ENCODE measurements at places on chromosomes 5 and 9.

DNA sequence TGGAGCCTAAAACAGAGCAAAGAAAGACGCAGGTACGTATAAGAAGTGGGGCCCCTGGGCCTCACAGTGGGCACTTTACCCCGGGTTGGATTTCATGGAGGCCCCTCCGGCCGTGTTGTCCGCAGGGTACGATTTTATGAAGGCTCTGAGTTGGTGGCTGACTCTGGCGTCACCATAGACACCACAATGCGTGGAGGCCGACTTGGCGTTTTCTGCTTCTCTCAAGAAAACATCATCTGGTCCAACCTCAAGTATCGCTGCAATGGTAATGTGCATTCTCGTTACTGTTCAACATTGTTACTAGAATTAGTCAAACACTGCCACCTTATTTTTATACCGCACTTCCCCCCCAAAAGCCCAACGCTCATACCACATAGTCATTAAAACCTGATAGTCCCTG is 47.1 kb downstream of the THBS4 start:
- DNase-seq, result no peak

DNA sequence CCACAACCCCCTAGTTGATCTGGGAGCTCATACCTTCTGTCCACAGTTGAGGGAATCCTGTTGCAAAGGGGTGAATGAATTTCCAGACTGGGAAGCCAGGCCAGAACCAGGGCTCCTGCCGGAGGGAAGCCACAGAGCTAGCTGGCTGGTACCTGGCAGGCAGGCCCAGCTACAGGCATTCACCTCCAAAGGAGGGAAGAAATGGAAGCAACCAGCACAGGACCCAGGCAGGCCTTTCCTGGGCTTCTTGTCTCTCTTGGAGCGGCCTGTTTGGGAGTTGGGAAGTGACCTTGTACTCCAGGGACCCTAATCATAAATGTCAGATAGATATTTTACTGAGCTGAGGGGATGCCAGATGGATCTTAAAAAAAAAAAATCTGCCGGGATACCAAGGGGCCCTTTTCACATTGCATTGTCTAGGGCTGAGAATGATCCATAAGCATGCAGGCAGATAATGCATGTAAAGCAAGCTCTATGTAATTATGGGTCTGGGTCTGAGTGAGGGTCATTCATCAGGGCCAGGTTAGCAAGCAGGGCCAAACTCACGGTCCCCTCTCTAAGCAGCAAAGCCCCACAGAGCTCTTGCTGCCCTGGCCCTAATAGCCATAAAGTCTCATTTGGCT is 8.4 kb downstream of the NR2F1 start:
- no peak for DNase-seq

DNA sequence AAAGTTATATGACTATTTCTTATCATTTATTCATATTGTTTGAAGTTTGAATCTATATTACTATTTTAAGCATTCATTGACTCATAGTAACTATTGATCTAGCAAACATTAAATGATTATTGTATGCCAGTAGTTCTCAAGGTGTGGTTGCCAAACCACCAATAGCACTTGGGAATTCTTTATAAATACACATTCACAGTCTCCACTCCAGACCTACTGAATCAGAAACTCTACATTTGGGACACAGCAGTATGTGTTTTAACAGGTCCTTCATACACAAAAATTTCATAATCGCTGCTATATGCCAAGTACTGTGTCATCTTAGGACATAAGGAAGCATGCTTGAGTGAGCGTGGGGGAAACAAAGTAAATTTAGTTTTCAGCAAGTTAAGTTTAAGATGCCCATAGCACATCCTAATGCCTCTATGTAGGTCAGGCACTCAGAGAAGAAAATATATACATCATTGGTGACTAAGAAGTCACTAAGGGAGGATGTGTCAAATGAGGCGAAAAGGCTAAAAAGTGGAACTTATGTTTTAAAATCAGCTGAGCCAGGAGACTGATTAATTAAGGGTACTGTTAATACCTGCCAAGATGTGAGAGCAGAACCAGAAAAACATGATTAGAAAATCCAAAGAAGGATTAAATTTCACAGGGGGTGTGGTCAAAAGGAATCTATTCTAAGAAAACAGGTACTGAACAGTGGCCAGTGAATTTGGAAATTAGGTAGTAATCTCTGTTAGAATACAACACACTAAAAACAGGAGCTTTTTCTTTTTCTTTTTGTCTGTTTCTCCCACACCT is 340.8 kb downstream of the HCN1 start:
- no peak for DNase-seq

- peak; percentile 22 for DNase-seq
Observed at GRCh38 chr5:63401436-63402046, 560.7 kb downstream of the HTR1A start.

- DNase-seq, result no peak
Observed at GRCh38 chr5:175493726-175494125, 15.4 kb downstream of the SFXN1 start.

DNA sequence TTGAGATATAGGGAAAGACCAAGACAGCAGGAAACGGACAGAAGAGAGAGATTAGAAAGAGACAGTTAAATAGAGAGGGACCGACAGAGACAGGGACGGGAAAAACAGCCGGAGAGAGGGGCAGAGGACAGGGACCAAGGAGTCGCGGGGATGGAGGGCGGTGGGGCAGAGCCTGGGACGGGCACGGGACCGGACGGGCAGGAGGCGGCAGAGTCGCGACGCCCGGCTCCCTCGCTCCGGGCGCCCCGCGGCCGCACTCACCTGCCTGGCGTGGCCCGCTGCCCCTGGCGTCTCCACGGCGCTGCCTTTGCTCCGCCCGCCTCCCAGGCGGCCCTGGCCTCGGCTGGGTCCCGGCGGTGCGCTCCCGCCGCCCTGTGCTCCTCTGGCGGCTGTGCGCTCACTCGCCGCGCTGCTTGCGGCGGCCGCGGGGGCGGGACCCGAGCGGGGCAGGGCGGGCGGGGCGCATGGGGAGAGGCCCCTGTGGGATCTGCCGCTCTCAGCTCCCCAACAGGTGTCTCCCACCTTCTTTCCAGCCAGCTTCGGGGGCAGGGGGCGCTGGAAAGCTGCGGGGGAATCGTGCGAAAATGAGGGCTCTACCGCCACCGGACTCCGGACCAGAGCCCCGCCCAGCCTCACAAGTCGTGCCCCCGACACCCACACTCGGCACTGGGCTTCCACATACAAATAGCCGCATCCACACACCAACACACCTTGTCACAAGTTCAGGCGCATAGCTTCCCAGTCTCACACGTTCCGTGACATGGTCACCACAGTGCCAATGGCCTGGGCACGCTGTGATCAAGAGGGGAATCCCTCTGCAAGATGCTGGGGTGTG is at the start of gene ARID3C:
Gene ARID3C (minus strand): TSS at position 411 of the 835 bp plus-strand sequence. CDS start 1,052 bp downstream, outside the sequence.
- no peak for DNase-seq

DNA sequence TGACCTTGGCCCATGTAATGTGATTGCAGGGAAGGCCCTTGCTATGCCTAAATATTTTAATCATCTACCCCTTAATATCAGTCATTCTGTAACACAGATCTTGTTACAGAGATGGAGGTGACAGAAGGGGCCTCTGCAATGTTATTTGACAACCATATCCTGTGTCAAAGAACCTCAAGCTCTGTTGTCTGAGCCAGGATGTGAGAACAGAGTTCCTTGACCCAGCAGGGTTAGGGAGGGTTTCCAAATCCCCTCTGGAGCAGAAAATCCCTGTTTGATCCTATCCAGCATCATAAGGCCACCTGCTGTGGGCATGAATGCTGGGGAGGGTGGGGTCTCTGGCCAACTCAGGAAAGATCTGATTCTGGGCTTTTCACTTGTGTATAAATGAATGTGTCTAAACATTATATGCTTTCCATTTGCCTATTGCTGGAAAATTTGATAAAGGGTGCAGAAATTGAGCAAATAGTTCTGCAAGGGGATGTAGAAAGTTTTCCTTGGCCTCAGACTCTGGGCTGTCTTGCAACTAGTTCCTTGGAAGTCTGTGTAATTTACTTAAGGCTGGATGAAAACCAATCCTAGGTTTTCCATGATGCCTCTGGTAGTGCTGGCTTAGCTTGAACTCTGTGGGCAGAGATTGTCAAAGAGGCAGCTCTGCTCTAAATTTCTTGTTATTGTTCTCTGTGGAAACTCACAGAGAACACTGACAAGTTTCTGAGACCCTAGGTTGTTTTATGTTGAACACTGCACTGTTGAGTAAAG is 71.0 kb downstream of the PGM5 start:
- DNase-seq, result no peak

DNA sequence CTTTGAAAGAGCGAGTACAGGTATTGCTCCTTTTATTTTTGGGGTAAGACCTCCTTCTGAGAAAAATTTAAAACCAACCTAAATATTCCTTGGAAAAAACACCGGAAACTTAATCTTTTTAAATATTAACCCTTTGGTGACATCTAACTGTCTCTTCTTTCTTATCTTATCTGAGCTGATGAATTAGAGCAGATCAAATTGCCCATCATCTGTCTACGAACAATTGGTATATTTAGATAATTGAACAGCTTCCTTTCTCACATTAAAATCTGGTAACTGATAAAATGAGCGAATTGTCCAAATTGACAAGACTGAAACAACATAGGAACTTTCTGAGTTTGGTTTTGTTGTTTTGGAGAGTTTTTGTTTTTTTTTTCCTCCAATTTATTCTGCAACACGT is 2.0 kb downstream of the ISL1 start:
- no peak for DNase-seq

GRCh38 chr9:19180991-19181390 is 49.5 kb upstream of the DENND4C start:
- DNase-seq, result no peak

DNA sequence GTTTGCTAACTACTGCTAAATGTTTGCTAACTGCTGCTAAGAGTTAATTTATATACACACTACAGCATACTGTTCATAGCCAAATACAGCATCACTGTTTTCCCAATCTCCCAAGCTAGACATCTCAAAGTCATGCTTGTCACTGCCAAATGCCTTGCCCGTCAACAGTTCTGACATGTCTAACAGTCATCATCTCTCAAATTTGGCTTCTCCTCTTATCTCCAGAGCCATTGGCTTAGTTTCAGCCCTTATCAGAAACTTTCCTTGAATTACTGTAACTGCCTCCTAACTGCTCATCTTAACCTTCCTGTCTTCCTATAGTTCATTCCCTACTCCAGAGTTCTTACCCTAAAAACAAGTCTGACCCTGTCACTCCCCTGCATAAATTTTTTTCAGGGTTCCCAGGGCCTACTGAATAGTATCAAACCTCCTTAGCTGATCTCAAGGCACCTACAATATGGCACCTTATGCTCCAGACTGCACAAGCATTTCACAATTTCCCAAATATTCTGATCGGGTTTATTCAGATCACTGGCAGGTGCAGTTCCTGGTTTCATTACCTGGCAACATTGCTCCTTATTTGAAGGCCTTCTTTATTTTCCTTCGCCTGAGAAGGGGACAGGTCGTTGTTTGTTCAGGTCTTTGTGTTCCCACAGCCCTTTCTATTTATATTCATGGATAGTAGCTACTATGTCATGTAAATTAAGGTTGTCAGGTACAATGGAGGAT is 55.9 kb upstream of the ANKRD55 start:
- DNase-seq, result no peak

DNA sequence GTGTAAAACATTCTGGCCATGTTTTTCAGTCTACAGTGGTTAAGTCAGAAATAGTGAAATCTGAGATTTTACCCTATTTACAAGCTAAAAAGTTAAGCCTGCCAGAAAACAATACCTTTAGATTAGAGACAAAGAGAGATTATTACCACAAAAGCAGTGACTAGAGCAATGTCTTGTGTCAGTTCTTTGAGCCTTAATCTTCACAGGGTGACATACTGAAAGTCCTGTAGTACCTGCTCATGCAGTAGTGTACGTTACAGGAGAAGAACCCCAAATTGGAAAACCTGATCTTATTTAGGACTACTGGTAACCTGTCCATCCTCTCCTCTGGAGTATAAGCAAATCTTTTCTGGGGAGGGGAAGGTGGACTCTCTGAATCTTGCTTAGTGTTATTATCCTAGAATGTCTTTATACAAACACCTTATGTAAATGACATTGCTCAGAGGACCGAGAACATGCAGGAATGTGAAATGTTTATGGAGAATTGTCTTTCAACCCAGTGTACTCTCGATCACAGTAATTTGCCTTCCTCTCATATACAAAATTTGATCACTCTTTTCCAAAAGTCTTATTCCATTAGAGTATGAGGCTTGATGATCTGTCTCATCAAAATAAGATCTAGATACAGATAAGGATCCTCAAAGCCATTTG is 55.7 kb downstream of the ERBIN start:
- DNase-seq, result no peak

DNA sequence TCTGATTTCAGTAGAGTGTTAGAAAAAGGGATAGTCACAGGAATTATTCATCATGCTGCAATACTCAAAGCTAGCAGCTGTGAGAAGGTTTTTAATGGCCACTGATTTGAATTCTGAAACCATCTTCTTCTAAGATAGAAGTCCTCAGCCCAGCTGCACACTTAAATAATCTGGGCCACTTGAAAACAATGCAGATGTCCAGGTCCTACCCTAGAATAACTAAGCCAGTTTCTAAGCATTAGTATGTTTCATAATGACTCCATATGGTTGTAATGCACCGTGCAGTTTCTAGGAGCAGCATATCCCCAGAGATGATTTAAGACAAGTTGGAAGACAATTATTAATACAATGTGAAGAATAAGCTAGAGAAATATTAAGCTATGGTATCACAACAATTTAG is 159.9 kb upstream of the FBXL17 start:
- no peak for DNase-seq

DNA sequence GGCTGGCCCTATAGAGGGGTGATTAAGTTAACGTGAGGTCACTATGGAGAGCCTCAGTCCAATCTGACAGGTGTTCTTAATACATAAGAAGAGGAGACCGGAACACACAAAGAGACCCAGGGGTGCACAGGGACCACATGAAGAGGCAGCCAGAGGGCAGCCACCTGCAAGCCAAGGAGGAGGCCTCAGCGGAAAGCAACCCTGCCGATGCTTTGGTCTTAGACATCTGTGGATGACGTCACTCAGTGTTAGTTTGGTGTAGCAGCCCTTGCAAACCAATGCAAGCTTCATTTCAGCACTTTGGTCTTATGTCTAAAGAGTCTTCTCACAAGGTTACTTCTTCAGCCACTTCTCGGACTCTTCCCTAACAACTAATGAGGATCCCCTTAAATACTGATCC is 47.6 kb upstream of the GRHPR start:
- DNase-seq, result no peak

All from stimulated activated CD4-positive, alpha-beta T cell treated with anti-CD3 and anti-CD28 coated beads, Interleukin-15, amount 100 ng/mL, for 48 hours (primary cell).